ENCODE measurements at places on chromosomes 3 and 15. TPM values are rescaled to one million over a fixed set of nuclear protein-coding genes. Genes with fewer than 3 reads are reported as not detected.

DNA sequence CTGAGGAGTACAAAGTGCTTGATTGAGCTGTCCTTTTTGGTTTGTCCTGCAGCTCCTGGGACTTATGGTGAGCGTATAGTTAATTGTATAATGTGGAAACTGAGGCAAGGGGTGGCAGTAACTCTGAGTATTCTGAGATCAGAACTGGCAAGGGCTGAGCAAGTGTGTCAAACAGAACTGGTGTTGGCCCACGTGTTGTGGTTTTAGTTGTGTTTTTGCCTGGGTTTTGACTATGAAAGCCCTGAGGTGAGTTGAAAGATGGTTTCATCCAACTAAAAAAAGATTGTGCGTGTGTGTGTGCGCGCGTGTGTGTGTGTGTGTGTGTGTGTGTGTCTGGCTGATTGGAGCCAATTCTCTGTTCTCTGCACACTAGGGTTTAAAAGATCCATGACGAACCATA, 154.1 kb downstream of the EDEM1 start:
- DNase-seq: no peak

- DNase-seq: no peak
Observed at GRCh38 chr15:77597804-77598453, 34.8 kb downstream of the LINGO1 start.

GRCh38 chr3:99789011-99789721, 28.5 kb upstream of the CMSS1 start:
- peak; percentile 36 for DNase-seq

- no peak for DNase-seq
Observed at GRCh38 chr3:82114589-82114988, 353.1 kb upstream of the GBE1 start.

DNA sequence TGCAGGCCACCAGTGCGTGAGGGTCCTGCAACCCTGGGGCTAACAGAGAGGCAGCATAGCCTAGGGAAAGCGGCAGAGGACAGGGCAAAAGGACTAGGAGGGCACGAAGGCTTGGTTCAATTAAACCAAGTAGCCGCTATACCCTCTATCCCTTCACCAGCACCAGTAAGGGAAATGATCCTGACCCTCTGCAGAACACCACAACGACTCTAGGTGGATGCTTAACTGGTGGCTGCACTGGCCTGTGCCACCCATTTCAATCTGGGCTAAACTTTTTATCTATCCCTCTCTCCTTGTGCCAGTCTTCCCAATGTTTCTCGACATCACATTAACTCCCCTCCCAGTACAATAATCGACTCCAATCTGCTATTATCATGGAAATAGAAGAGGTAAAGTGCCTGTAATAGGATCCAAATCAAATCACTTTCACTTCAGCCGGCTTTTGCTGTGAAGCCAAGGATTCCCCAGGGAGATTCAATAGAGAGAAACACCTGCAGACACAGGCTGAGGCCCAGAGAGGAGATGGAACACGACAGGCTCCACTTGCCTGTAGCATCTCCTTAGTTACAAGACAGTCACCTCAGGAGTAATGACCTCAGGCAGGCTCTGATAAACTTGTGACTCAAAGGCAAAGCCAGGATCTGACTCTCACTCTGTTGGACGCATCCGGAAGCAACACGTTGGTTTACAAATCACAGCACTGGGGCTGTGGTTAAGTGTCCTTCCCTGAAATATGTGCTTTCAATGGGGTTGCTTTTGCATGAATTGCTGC, 791.6 kb upstream of the ARRDC4 start:
- DNase-seq: no peak

GRCh38 chr3:188827576-188827975, 344.2 kb upstream of the TPRG1 start:
- no peak for DNase-seq

GRCh38 chr3:13268120-13268519, 152.0 kb downstream of the NUP210 start:
- DNase-seq: no peak

- DNase-seq: no peak
Observed at GRCh38 chr15:29635513-29636098, 186.7 kb downstream of the TJP1 start.

DNA sequence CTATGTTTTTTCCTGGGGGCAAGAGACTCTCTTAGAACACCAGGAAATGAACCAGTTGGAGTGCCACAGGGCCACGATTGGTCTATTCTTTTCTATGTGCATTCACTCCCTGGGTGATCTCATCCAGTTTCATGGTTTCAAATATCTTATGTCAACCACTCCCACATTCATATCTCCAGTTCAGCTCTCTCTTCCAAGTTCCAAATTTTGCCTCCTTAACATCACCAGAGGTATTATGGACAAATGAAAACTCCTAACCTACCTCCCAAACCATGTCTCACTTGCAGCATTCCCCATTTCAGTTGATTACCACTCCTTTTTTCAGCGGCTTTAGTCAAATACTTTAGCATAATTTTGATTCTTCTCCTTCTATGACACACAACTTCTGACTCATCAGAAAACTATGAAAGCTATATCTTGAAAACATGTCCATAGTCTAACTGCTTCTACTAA, 203.1 kb upstream of the SEMA6D start:
- no peak for DNase-seq

Gene DZIP1L
- 20.5 TPM for polyA plus RNA-seq

Gene MORC1
- polyA plus RNA-seq: not detected

Measured in left lung (tissue), 14 donors.